ENCODE measurements at places on chromosomes 4 and X. TPM values are rescaled to one million over a fixed set of nuclear protein-coding genes. Genes with fewer than 3 reads are reported as not detected.

DNA sequence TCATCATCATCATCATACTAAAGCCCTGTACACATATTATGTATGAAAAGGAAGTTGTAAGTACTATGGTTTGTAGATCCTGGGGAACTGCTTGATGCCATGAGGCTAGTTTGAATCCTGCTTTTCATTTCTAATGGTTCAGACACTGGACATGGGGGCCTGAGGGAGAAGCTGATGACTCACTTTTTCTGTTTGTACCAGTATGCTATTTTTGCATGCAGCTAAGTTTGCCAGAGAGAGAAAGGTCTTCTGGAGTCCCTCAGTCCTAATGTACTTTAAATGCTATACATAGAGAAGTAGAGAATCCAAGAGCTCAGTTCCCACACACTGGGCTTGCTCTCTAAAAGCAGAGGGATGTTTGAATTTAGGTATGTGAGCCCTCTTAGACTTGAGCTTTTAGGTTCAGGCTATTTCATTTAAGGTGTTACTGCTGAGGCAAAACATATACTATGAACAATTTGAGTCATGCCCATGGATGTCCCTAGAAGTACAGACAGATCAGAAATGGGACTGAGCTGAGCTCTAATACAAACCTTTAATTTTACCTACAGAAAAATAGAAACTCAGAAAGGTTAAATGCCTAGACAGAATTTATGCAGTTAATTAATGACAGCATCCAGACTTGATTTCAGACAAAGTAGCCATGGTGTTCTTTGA, 17.6 kb upstream of the HS3ST1 start:
- peak; percentile 31 for DNase-seq

DNA sequence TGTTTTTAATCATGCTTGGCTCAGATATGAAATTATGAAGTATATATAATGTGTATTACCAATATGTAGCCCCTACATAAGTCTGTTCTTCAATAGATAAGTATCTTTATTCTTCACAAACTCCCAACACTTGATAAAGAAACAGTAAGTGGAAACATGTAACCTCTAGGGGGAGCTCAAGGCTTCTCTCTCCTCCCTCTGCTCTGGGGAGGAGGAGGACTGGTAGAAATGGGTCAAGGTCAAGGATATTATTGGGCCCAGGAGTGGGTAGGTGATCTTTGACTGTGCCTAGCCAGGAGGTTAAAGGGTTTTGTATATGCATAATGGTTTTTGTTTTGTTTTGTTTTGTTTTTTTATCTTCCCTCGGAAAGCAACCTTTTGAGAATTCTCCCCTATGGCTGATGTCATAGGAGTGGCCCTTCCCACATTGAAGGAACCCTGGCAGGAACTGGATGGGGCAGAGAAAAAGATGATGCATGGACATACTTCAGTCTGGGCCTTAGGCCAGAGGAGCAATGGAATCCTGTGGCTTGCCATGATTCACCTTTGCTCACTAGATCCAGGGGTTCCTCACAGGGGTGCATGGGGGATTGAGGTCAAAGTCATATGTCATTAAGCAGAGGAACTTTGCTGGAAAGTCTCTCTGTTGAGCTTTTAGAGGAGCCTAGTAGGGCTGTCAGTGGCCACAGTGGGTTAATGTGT, 460.3 kb downstream of the MID1IP1 start:
- DNase-seq, result peak; percentile 23

GRCh38 chr4:119550857-119551532, 77.6 kb downstream of the PDE5A start:
- DNase-seq, result peak; percentile 41

The C4orf50 gene
- not detected for total RNA-seq

- DNase-seq, result no peak
Measured at GRCh38 chr4:103482471-103482870, 237.3 kb downstream of the TACR3 start.

The NUDT10 gene
- total RNA-seq, result 0.17 TPM

- peak; percentile 62 for DNase-seq
Measured at GRCh38 chrX:8731559-8732395, at the start of gene ANOS1. ANOS1 (minus strand) TSS chrX:8732137; CDS start chrX:8732036, 101 bp downstream.

DNA sequence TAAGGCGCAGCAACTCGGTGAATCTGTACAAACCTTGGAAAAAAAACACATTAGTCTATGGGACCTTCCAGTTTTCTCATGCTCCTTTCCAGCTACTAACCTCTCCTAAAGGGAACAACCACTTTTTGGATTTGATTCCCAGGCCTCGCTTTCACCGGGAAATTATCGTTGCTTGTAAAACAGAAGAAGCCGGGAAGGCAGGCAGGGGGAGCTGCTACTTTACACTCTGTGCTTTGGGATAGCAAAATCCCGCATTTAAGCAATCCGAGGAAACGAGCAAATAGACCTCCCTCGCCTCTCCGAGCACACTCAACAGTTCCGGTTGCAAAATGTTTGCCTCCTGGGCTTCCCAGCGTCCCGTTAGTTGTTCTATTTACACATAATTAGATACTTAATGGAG, 1.2 kb downstream of the CD38 start:
- DNase-seq, result no peak

The FMR1 gene
- 18.8 TPM for total RNA-seq

DNA sequence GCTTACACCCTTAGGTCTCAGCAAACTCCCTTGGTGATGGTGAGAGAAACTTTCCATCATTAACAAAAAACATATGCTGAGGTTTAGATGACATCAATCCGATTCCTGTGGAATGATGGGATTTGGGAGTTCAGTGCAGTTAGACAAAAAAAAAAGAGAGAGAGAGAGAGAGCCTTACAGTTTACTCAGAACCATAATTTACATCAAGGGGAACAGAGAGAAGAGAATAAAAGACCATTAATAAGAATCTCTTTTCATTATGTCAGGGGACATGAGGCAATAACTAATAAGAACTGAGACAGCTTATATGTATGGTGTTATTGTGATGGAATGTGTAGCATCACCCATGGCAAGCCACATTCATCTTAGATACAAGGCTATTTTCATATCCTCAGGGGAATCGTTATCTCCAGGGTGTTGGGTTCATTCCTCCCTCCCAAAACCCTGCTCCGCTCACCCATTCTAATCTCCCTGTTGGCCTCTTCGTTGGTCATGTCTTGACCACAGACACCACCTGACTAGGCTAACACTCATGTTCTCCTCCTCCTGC, 175.7 kb upstream of the MXRA5 start:
- DNase-seq, result no peak

DNA sequence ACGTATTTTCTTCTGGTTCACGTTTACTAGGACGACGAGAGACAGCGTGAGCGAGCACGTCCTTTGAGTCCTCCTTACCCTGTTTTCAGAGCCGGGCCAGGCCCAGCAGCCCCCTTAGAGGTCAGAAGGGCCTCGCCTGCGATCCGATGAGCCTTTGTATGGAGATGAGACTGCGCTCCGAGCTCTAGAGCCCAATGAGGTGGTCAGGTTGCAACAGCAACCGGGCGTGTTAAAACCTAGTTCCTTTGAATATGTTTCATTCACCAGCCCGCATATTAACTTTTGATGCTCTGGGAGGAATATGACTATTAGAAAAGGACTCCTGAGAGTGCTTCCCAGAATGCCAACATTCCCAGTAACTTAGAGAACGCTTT, 55.6 kb upstream of the TADA2B start:
- peak; percentile 18 for DNase-seq

The HEPH gene
- total RNA-seq, result 2.7 TPM
